NCI-H187 treated with DMSO at 0.1 percent for 48 hours (cell line): ENCODE measurements at places on chromosomes 3 and 15.

GRCh38 chr3:56055546-56055945 lies 412.7 kb downstream of the ERC2 start:
- DNase-seq = no peak

GRCh38 chr3:64431526-64432091 lies 206.3 kb upstream of the PRICKLE2 start:
- DNase-seq = no peak

DNA sequence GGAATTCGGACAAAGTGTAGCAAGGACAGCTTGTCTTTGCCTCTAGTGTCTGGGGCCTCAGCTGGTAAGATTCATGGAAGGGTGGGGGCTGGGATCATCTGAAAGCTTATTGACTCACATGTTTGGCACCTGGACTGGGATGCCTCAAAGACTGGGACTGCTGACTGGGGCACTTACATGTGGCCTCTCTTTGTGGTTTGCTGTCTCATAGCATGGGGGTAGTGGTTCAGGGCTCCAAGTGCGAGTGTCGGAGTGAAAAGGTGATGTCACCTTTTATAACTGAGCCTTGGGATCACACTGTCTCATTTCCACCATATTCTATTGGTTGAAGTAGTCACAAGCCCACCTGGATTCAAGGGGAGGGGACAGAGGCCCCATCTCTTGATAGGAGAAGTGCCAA lies 6.8 kb downstream of the MFSD1 start:
- DNase-seq = no peak

DNA sequence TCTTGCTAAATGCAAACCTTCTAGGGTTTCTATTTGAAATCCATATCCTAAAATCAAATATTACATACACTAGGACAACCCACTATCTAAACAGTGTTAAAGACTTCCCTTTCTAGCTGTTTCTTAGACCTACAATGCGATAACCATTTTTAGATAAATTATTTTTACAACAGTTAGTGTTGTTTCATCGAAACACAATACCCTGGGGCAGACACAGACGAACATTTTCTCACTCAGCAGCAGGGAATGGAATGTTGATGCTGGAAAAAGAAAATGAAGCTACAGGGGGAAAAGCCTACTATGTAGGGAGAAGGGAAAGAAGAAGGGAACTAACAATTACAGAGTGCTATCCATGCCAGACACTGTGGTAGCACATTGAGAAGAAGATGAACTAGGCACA lies 6.0 kb upstream of the HERC1 start:
- DNase-seq = no peak

- no peak for DNase-seq
These were observed 26.7 kb upstream of the LRTM1 start for GRCh38 chr3:54954521-54954920.

- peak; percentile 11 for DNase-seq
These were observed 33.1 kb downstream of the DZIP1L start for GRCh38 chr3:138082085-138082991.

DNA sequence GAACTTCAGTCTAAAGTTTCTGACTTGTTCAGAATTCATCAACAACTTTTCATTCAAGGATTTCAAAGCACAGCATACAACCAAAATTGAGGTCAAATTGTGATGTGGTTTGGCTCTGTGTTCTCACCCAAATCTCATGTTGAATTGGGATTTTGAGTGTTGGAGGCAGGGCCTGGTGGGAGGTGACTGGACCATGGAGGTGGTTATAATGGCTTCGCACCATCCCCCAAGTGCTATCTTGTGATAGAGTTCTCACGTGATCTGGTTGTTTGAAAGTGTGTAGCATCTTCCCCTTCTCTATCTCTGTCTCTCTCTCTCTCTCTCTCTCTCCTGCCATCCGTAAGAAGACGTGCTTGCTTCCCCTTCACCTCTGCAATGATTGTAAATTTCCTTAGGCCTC lies 19.6 kb upstream of the SUCLG2 start:
- no peak for DNase-seq

DNA sequence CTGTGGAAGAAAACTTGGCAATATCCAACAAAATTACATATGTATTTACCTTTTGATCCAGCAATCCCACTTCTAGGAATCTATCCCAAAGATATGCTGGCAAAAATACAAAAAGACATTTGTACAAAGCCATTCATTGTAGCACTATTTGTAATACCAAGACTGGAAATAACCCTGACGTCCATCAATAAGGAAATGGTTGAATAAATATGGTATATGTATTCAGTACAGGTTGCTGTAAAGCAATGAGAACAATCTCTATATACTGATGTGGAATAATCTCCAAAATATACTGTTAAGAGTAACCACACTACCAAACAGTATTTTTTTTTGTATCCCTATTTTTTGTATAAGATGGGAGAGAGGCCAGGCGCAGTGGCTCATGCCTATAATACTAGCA lies 64.8 kb upstream of the STIMATE start:
- no peak for DNase-seq

- no peak for DNase-seq
These were observed 52.1 kb upstream of the TAMM41 start for GRCh38 chr3:11898611-11899325.

DNA sequence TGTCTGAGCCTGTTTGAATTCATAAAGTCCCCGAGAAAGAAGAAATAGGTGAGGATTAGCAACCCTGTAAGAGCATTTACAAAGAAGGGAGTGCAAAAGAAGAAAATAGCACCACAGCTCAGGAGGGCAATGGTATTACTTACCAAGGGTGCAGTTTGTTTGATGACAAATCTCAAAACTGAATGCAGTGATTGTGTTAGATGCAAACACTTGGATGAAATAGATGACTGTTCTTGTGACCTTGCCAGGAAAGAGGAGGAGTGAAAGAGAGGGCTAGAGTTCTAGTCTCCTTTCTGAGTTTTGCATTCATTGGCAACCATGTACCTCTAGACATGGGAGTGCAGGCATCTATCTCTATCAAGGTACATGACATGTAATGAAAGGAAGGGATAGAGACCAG lies 1030.8 kb upstream of the CFAP20DC start:
- DNase-seq = no peak

DNA sequence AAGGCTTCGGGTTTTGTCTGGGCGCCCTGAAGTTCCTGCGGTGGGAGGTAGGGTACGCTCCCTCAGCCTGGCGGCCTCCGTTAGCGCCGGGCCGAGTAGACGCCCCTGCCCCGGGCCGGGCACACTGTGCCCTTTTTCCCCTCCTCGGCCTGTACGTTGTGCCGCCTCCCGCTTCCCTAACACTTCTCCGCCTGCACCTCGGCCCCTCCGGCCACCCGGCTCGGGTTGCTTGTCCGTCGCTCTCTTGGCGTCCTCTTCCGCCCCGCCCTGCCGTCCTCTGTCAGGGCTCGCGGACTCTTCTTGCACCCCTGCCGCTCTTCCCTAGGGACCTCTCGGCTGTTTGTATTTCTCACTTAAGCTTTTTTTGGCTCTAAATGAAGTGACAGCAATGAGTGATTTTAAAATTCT lies 384 bp downstream of the KNL1 start:
- DNase-seq = no peak

- no peak for DNase-seq
These were observed 113.1 kb downstream of the STAG1 start for GRCh38 chr3:136639069-136639468.

DNA sequence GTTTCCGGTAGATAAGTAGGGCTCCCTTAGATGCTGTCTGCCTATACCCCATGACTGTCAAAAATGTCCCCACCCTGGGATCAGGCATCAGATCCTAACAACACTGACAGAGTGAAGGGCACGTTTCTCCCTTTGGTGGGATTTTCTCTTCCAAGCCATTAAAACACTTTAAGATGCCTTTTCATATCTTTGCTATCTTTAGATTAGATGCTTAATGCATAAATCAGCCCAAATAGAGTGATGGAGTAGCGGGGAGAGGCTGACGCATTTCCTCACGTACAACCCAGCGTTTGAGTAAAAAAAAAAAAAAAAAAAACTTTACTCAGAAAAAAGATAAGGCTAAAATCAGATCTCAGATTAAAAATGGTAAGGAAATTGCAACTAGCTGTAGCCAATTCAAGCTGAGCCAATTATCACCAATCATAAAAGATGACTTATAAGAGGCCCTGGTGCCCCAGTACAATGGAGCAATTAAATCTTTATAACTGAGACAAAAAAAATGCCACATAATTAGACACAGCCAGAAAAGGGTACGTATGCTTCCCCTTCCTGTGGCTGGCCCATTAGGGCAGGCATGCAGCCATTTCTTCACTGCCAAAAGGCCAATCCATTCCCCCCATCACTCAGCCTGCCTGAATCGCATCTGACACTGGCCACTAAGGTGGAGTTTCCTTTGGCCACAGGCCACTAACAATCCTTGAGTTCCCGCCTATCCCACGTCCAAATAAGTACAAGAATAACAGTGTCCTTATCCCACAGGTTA lies 45.0 kb downstream of the RFTN1 start:
- no peak for DNase-seq

GRCh38 chr3:65251375-65251774 lies 563.6 kb upstream of the ADAMTS9 start:
- DNase-seq = no peak

DNA sequence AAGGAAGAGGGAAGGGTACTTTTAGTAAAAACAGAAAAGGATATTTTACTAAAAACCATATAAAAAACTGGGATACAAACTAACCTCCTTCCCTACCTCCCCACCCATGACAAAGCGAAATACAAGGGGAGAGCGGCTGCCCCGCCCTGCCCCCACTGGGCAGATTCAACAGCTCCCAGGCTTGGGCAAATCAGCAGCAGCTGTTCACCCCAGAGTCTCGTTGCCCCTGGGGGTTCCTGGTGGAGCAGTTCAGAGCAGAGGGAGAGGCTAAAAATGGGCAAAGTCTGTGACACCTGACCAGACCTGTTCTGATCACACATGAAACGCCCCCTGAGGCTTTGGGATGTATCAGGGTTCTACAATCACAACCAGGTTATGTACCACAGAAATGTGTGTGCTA lies 2.5 kb upstream of the ETFA start:
- no peak for DNase-seq

DNA sequence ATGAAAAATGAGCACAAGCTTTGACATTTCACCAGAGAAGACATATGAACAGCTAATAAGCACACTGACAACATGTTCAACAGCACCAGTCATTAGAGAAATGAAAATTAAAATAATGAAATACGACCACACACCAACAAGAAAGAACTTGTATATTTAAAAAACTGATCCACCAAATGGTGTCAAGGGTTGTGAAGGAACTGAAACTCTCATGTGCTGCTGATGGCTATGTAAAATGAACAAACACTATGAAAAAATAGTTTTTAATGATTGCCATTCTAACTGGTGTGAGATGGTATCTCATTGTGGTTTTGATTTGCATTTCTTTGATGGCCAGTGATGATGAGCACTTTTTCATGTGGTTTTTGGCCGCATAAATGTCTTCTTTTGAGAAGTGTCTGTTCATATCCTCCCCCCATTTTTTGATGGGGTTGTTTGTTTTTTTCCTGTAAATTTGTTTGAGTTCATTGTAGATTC lies 193.8 kb downstream of the SCAPER start:
- no peak for DNase-seq

GRCh38 chr15:80766275-80766674 lies 12.9 kb upstream of the CEMIP start:
- no peak for DNase-seq

DNA sequence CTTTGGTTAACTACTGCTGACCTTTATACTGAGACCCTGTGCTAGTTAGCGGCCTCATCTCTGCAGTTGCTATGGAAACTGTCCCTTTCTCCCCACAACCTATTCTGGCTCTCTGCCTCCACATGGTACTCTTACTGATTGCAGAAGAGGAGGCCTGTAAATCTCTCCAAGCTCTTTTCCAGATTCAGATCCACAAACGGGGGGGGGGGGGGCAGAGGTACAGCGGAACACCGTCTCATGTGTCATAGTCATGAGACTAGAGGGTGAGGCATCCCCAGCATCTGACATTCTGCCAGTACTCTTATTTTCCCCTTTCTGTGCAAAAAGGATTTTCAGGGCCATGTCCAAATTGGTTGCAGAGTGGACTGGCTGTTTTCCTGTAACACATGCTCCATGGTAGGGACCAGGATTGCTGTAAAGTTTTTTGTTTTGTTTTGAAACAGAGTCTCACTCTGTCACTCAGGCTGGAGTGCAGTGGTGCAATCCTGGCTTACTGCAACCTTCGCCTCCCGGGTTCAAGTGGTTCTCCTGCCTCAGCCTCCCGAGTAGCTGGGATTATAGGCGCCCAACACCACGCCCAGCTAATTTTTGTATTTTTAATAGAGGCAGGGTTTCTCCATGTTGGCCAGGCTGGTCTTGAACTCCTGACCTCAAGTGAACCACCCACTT lies 8.3 kb upstream of the MAP1A start:
- no peak for DNase-seq

- no peak for DNase-seq
These were observed 1.1 kb downstream of the SSR3 start for GRCh38 chr3:156553705-156554356.

DNA sequence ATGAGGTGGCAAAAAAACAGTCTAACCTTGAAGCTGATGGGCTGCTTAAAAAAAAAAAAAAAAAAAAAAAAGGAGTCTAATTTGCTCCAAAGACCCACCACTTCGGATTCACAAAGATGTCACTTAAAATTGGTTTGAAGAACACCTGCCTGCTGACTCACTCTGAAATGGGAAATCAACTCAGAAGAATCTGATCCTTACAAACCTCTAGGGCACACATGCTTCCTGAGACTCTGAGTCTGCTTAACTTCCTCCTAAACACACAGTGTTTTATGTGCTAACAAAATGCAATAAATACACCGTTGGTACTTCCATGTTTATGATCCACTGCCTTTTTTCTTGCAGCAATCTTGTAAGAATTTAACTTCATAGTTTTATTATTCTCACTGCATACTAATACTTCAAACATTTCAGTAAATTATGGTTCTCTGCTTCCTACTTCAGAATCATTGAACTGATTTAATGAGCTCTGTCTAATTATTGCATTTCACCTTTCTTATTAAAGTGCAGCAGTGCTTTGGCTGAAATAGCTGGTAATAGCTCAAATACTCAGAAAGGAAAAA lies 73.0 kb upstream of the FRMD4B start:
- no peak for DNase-seq

DNA sequence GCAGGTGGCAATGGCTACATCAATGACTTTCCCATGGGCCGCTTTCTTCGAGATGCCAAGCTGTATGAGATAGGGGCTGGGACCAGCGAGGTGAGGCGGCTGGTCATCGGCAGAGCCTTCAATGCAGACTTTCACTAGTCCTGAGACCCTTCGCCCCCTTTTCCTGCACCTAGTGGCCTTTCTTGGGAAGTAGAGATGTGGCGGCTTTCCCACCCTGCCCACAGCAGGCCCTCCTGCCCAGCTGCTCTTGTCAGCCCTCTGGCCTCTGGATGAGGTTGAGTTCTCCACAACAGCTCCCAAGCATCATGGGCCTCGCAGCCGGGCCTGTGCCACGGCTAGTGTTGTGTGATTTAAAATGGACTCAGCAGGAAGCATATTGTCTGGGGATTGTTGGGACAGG lies 12.5 kb downstream of the IVD start:
- DNase-seq = no peak
